ENCODE measurements at places on chromosomes 16 and 17. TPM values are rescaled to one million over a fixed set of nuclear protein-coding genes. Genes with fewer than 3 reads are reported as not detected.

Gene CHST5
- total RNA-seq, result not detected

Gene UMOD
- total RNA-seq, result not detected

GRCh38 chr17:76458580-76459490, 5.9 kb upstream of the UBE2O start:
- H3K27ac ChIP-seq, result no peak overlapping the region
- no peaks in the 10 kb centered on the region for H3K27me3 ChIP-seq
- no peak for DNase-seq
- H3K4me3 ChIP-seq, result no peak overlapping the region

Gene RASD1
- 0.31 TPM for total RNA-seq

Gene HAGH
- 22.6 TPM for total RNA-seq

DNA sequence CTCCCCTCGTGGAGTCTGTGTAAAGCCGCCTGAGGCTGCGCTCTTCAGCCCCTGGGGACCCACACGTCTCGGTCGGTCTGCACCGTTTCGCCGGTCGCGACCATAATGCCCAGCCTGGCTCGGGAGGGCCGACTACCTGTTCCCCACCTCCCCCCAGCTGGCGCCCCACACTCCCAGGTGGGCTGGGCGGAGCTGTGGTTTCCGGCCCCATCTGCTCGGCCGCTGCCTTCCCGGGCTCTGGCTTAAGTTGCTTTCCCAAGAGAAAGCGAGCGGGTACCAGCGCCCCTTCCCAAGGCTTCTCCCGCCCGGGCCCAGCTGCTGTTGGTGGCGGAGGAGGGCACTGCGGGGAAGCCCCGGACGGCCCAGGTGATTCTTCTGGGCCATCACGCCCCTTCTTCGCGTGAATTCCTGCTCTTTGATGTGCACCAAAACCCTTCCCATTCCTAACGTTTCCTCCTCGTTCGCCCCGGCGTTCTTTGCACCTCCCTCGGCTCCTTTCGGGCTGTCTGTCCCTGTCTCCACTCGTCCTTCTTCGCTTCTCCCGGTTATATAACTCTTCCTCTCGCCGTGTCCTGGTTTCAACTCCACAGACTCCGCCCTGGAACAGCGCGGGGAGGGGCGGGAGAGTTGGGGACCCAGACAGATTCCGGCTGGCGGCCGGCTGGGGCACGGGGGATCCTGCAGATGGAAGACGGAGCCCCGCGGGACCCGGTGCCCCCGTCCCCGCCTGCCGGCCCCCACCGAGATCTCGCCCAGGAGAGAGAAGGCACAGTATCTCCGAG, 2.0 kb downstream of the KDM6B start:
- peak overlapping the region; percentile 88 for H3K27ac ChIP-seq
- no peak for DNase-seq
- H3K27me3 ChIP-seq, result no peaks in the 10 kb centered on the region

Gene MYH2
- not detected for total RNA-seq

- H3K27ac ChIP-seq, result no peak overlapping the region
- no peaks in the 10 kb centered on the region for H3K36me3 ChIP-seq
- H3K4me3 ChIP-seq, result no peak overlapping the region
- no peak for DNase-seq
- peaks cover 24% of the 10 kb centered on the region for H3K4me1 ChIP-seq
Measured at GRCh38 chr16:66480265-66481080, 53.4 kb downstream of the BEAN1 start.

GRCh38 chr16:87707714-87708580, 57.8 kb downstream of the KLHDC4 start:
- no peak for DNase-seq
- no peak overlapping the region for H3K4me3 ChIP-seq
- peaks cover 10% of the 10 kb centered on the region for H3K4me1 ChIP-seq
- peaks cover 13% of the 10 kb centered on the region for H3K36me3 ChIP-seq
- H3K27me3 ChIP-seq, result no peaks in the 10 kb centered on the region

GRCh38 chr17:81396278-81396721, 1.0 kb downstream of the BAHCC1 start:
- H3K4me1 ChIP-seq, result peaks cover 22% of the 10 kb centered on the region
- H3K36me3 ChIP-seq, result no peaks in the 10 kb centered on the region
- no peak for DNase-seq

DNA sequence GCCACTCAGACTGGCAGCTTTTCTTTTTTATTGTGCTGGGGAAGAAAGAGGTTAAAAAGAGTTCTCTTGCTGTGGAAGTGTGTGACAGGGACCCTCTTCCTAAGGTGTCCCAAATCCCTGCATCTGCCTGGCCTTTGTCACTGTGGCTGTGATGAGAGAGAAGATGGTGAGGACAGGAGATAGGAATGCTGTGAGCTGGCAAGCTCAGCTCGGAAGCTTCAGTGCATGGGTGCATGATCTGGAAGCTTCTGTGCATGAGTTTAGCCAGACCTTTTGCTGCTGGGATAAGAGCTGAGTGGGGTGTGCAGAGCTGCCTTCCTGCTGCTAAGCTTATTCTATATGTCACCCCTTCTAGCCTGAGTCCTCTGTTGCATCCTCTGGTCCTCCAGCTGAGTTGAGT, 103.3 kb upstream of the CACNG3 start:
- no peaks in the 10 kb centered on the region for H3K27me3 ChIP-seq
- H3K4me3 ChIP-seq, result no peak overlapping the region
- H3K4me1 ChIP-seq, result peaks cover 45% of the 10 kb centered on the region
- H3K27ac ChIP-seq, result peak overlapping the region; percentile 30
- peaks cover 55% of the 10 kb centered on the region for H3K36me3 ChIP-seq

Gene CAMKK1
- total RNA-seq, result 4.8 TPM

DNA sequence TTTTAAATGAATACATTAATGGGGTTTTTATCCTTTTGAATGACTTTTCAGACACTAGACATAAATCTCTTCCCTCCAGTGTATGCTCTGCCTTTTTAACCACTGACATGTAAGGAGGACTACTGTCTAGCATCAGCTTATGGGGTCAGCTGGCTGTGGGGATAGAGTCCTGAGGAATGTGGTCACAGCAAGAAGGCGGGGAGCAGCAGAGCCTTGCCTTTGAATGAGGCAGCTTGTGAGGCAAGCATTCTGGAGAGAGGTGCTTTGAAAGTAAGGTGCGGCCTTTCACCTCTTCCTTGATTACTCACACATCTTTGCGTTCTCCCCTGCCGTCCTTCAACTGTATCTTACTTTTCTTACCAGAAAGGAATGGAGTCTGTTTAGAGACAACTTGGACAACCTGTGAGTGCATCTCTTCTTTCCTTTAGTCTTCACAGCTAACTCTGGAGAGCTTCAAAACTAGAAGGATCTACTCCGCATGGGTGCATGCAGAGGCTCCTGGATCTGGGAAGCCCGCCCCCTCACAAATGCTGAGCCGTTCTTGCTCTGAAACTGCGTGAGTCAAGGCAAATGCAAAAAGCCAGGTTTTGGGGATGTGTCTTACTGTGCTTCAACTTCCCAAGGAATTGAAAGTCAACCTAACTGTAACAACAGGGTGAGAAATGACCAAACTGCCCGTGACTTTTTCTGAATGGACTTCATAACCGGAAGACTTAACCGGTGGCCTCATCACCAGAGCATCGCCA, 49.9 kb downstream of the ADCY7 start:
- H3K4me1 ChIP-seq, result peaks cover 25% of the 10 kb centered on the region
- H3K4me3 ChIP-seq, result no peak overlapping the region
- H3K27ac ChIP-seq, result peak overlapping the region; percentile 38
- no peak for DNase-seq
- H3K27me3 ChIP-seq, result no peaks in the 10 kb centered on the region

Gene NPIPA5
- 8.8 TPM for total RNA-seq

Gene TBCD
- total RNA-seq, result 76.9 TPM

DNA sequence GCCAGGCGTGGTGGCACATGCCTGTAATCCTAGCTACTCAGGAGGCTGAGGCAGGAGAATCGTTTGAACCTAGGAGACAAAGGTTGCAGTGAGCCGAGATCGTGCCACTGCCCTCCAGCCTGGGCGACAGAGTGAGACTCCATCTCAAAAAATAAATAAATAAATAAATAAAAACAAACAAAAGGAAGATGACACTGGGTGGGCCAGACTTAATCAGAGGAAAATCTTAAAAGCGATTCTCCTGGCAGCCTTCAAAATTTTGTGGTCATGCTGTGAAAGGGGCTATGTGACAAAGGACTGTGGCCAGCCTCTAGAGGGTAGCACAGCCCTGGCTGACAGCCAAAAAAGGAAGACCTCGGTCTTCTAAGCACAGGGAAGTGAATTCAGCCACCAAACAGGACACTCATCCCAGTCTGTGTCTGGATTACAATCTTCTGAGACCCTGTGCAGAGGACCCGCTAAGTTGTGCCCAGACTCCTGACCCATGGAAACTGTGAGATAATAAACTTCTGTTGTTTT, 391.1 kb downstream of the CNTNAP4 start:
- DNase-seq, result no peak
- H3K27ac ChIP-seq, result no peak overlapping the region
- no peak overlapping the region for H3K4me3 ChIP-seq
- no peaks in the 10 kb centered on the region for H3K27me3 ChIP-seq
- H3K4me1 ChIP-seq, result no peaks in the 10 kb centered on the region
- H3K36me3 ChIP-seq, result no peaks in the 10 kb centered on the region

GRCh38 chr16:89565506-89566372, 5.3 kb downstream of the RPL13 start:
- H3K27ac ChIP-seq, result peak overlapping the region; percentile 93
- peaks cover 40% of the 10 kb centered on the region for H3K4me1 ChIP-seq
- H3K4me3 ChIP-seq, result peak overlapping the region; percentile 97

- H3K27ac ChIP-seq, result no peak overlapping the region
- H3K4me1 ChIP-seq, result no peaks in the 10 kb centered on the region
- no peak overlapping the region for H3K4me3 ChIP-seq
- no peaks in the 10 kb centered on the region for H3K27me3 ChIP-seq
Measured at GRCh38 chr17:31418773-31419350, 27.4 kb downstream of the RAB11FIP4 start.

DNA sequence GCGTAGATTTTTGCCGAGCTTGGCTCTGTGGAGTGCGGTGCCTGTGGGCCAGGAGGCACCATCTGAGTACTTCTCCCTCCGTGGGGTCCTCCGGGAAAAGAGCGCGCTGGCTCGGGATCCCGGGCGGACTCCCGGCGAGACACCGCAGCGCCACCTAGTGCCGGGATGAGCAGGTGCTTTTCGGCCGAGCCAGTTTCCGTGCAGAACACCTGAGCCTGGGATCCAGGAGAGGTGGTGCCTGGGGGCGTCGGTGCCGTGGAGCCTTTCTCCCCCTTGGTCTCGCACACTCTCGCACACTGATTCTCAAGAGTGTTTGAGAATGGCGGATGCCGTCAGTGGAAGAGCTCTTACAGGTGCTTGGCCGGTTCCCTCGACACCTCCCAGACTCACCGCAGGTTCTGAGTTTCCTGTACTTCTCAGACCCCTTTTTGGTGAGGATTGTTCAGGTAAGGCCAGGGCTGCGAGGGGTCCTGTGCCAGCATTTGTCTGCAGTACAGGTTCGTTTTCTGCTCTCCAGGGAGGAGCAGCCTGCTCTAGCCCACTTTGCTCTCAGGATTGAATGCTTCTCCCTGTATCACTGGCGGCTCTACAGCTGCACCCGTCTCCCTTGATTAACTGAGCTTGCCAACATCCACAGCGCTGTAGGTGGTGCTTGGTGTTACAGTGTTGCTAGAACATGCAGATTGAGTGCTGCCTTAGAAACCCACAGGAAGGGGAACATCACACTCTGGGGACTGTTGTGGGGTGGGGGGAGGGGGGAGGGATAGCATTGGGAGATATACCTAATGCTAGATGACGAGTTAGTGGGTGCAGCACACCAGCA, 23.3 kb downstream of the TBCD start:
- DNase-seq, result peak; percentile 44
- peaks cover 10% of the 10 kb centered on the region for H3K36me3 ChIP-seq
- no peak overlapping the region for H3K4me3 ChIP-seq
- H3K4me1 ChIP-seq, result peaks cover 14% of the 10 kb centered on the region

DNA sequence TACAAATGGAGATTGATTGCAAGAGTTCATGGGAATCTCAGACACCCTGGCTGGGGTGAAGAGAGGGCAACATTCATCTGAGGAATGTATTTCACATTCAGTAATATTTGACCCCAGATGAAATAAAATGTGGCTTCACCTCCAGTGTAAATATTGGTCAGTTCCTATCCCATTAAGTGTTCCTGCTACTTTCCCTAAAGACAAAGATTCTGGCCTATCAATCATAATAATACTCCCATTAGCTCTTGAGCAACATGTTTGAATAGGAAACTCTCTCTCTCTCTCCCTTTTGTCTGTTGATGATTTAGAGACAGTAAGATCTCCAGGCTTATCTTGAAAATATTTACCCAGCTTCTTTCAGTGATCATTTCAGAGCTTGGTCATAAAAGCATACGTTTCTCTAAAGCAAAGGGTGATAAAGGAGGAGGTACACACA, 70.1 kb downstream of the KCNJ2 start:
- no peaks in the 10 kb centered on the region for H3K36me3 ChIP-seq
- H3K27me3 ChIP-seq, result peaks cover 5% of the 10 kb centered on the region
- H3K4me3 ChIP-seq, result no peak overlapping the region
- DNase-seq, result no peak

Gene NGFR
- total RNA-seq, result 0.16 TPM

DNA sequence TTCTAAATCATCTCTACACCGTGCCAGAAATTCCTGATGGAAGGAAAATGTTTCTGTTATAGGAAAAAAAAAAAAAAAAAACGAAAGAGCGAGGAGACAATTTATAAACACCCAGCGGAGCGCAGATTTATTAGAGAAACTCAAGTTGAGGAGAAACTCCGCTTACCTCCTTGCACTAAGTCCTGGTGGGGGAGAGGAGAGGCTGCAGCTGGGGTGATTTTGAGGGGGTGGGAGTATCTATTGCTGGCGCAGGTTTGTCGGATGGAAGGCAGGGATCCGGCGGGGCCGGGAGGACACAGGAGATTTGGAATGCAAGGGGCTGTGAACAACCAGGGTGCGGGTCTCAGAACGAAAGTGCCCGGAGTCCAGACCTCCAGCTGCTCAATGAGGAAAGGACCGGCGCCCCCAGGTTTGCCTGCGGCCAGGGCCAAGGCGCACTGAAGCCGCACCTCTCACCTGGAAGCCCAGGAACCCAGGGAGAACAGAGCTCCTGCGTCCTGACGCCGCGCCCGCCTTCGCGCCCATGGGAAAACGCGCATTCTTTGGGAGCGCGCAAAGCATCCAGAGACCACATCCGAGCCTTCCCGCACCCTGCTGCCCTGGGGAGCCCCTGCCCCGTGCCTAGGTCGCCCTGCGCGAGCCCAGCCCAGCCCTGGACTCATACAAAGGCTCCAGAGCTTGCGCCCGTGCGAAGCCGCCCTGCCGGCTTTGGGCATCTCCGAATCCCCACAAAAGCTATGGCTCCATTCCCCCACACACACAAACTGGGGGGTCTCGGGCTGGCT, 2.6 kb upstream of the HOXB8 start:
- H3K4me3 ChIP-seq, result no peak overlapping the region
- H3K36me3 ChIP-seq, result no peaks in the 10 kb centered on the region
- H3K27ac ChIP-seq, result no peak overlapping the region
- H3K27me3 ChIP-seq, result peaks cover 97% of the 10 kb centered on the region
- DNase-seq, result no peak

DNA sequence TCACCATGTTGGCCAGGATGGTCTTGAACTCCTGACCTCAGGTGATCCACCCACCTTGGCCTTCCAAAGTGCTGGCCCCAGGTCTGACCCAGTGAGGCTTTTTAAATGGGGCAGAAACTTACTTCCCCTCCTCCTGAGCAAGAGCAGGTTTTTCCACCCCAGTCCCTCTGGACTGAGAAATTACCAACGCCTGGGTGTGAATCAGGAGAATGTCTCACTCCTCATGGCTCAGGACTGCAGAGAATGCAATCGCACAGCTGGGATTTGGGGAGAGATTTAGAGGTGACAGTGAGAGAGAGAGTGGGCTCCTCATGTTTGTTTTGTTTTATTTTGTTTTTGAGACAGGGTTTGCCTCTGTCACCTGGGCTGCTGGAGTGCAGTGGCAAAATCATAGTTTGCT, 203.6 kb downstream of the RAB11FIP4 start:
- no peaks in the 10 kb centered on the region for H3K27me3 ChIP-seq
- DNase-seq, result no peak
- H3K4me1 ChIP-seq, result peaks cover 3% of the 10 kb centered on the region
- H3K36me3 ChIP-seq, result no peaks in the 10 kb centered on the region
